RWPE2 (cell line): ENCODE measurements at places on chromosomes 1 and 21.

DNA sequence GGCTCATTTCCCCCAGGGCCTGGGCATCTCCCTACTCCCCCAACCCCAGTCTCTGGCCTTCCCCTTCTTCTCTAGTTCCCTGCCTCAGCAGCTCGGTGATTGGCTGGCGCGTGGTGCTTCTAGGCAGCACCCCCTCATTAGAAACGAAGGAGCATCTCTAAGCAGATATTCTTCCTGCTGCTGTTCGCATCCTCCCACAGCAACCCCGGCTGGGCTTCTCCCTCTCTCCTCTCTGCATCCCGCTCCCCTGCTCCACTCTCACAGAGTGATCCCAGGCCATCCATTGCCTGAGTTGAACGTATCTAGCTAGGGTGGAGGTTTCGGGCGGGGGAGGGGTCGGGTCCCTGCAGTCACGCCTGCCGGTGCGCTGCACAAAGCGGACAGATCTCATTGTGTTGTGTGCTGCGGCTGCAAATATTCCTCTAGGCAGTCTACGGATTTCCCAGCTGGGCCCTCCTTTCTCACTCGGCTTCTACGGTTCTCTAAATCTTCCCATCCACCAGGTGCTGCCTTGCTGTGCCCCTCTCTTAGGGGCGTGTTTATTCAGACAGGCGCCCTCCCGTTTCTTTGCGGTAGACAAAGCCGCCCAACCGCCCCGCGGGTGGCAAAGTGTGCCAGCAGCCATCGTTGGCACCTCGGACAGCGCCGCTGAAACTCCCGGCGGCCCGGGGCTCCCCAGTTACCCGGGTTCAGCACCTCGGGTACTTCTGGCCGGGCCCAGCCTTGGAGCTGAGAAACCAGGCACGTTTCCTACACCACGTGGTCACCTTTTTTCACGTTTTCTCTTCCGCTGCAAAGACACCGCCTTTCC is 2.2 kb downstream of the CACNA1E start:
- DNase-seq: no peak

DNA sequence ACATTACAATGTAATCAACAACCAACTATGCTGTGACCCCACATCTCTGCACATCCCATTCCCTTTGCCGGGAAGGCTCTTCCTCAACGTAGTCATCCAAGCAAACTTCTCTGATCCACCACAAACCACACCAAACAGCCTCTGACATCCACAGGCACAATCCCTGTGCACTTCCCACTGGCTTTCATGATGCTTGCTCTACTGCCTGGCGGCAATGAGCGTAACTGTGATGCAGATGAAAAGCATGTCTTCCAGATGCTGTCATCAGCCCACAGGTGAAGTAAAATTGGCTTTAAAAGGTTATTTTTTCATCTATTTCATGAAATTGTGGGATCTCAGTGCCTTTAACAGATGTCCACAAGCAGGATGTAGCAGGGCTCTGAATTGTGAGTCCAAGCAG is 635.2 kb downstream of the SMYD3 start:
- DNase-seq: no peak

DNA sequence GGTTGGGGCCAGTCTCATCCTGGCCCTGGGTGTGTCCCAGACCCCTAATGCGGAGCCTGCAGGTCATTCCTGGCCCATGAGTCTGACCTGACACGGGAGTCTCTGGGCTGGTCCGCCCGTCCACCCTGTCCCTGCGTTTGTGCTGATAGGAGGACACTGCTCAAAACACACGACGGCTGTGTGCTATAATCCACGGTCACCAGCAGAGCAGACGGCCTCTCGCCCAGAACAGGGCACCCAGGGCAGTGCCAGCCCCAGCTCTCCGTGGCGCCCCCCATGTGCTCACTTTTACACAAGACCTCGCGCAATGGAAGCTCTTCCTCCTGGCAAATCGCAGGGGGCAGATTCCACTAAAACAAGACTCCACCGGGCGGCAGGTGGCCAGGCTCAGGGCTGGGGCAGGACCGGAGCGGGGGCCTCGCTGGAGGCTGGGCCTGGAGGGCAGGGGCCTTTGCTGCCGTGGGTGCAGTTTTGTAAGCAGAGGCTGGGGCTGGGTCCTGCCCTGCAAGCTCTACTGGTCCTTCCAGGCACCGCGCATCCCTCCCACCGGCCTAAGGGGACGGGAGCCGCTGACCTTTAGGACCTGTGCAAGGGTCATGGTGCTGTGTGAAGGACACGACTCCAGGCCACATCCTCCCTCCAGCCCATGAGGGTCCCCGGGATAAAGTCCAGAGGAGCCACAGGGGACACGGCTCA is 10.6 kb upstream of the SLC19A1 start:
- DNase-seq: no peak

- no peak for DNase-seq
These were observed 6.0 kb upstream of the DIP2A start for GRCh38 chr21:46452710-46453109.

DNA sequence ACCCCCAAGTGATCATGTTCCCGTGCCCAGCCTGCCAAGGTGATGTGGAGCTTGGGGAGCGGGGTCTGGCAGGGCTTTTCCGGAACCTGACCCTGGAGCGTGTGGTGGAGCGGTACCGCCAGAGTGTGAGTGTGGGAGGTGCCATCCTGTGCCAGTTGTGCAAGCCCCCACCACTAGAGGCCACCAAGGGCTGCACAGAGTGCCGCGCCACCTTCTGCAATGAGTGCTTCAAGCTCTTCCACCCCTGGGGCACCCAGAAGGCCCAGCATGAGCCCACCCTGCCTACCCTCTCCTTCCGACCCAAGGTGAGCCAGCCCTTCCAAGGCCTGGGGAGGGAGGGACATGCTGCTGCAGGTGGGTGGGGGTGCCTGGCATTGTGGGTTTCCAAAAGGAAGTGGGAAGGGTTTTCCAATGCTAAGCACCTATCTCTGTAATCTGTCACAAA is 2.3 kb downstream of the TRIM46 start:
- no peak for DNase-seq

- DNase-seq: peak; percentile 69
These were observed 10.4 kb upstream of the PPT1 start for GRCh38 chr1:40107290-40107959.

GRCh38 chr1:193663965-193664364 is 477.6 kb upstream of the B3GALT2 start:
- no peak for DNase-seq

DNA sequence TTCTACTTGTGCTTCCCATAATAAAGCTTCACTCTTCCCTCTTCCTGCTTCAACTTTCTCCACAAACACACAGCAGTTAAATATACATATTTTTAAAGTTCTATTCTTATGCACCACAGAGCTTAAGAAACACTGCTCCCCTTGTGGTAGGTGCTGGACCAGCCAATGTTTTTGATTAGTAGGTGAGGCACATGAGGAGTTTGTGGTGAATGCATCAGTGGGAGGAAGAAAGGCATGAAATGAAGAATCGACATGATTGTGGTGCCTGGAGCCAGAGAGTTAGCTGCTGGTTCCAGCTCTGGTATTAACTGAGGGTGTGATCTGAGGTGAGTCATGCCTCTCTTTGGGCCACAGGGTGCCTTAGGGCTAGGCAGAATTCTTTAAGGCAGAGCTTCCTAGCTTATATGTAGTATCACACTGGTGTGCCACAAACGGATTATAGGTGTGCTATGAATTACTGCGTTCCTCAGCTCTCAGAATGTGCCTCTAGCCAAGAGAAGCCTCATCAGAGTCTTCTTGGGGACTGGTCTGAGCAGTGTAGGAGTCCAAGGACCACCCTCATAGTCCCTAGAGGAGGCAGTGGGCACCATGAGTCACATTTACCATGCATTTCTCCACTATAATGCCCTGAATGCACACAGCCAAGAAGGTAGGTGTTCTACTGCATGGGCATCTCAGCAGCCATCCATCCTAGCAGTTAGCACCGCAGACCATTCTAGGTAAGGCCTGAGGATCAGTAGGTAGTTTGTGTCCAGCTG is 97.4 kb upstream of the SGIP1 start:
- DNase-seq: no peak

GRCh38 chr1:107019166-107019565 is 37.3 kb upstream of the PRMT6 start:
- no peak for DNase-seq

GRCh38 chr1:218166268-218166945 is 118.7 kb upstream of the RRP15 start:
- no peak for DNase-seq

DNA sequence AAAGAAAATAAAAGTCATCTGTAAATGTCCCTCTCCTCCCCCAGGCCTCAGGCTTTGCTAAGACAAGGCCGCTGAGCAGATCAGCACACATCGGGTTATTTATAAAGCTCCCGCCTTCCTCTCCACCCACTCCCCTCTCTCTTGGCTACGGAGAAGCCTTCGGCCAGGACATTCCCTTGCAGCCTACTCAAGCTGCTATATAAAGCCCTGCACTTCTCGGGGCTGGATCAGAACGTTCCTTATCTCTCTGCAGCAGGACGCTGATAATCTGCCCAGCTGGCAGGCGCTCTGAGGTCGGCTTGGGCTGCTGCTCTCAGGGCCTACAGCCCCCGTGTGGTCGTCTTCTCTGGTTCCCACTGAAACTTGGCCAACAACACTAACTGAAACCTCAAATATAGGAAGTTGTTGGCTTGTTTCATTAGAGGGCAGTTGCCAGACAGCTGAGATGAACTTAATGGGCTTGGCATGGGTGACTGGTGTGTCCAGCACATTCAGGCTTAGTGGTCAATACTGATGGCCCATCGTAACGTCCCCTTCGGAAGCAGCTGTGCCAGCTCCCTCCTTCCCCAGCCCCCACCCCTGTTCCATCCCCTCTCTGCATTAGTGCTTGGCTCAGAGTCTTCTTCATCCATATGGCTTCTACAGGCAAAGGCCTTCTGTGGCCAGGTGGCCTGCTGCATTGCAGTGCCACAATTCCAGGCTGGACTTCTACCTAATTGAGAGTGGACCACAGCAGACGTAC is 64.6 kb downstream of the IER5 start:
- DNase-seq: no peak

DNA sequence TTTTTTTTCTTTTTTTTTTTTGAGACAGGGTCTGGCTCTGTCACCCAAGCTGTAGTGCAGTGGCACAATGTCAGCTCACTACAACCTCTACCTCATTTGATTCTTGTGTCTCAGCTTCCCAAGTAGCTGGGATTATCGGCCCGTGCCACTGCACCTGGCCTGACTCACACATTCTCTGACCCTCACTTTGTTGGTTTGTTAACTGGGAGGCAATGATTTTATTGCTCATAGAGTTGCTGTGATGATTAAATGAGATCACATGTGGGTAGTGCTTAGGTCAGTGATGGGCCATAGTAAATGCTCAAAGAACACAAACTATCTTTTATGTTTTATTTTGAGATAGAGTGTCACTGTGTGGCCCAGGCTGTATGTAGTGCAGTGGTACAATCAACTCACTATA is 47.3 kb upstream of the SSBP3 start:
- no peak for DNase-seq

DNA sequence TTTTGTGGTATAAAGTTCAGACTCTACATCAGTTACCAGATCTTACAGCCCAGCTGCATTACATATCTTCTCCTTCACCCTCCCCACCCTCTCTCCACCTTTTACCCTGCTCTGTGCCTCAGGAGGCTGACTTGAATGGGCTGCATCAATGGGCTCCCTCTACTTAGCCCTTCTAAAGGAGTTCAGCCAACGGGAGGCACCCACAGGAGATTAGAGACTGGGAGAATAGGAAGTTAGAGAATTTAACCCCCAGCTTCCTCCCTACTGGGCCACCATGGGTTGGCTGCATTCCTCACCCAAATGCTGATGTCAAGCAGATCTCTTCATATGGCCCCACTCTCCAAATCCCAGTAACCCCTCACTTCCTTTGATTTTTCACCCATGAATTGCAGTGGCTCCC is 17.1 kb upstream of the DUSP23 start:
- DNase-seq: no peak

- DNase-seq: no peak
These were observed 62.4 kb upstream of the WNT4 start for GRCh38 chr1:22204989-22205913.

DNA sequence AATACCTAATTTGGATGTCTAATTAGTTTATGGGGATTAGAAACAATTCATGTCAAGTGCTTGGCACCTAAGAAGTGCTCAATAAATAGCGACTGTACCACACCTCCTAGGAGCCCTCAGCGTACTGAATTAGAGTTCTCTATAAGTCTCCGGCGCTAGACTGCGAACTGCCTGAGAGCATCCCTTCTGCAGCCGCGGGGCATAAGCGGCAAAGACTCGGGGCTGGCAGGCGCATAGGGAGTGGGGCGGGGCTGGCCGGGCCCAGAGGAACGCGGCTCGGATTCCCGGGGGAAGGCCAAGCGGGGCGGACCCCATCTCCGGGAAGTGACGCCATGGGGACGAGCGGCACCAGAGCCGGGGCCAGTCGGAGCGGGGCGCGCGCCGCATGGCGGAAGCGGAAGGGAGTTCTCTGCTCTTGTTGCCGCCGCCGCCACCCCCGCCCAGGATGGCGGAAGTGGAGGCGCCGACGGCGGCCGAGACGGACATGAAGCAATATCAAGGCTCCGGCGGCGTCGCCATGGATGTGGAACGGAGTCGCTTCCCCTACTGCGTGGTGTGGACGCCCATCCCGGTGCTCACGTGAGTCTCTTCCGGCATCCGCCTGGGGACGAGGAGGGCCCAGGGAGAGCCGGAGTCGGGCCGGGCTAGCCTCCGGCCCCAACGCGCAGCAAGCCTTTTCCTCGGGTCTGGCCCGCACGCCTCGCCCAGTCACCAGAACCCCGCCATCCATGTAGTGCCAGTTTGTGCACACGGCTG is at the start of gene TMEM222:
Gene TMEM222, plus strand, starts transcription at position 351 of the 756 bp plus-strand sequence. Its CDS starts 35 bp downstream, at position 386.
- DNase-seq: peak; percentile 97

DNA sequence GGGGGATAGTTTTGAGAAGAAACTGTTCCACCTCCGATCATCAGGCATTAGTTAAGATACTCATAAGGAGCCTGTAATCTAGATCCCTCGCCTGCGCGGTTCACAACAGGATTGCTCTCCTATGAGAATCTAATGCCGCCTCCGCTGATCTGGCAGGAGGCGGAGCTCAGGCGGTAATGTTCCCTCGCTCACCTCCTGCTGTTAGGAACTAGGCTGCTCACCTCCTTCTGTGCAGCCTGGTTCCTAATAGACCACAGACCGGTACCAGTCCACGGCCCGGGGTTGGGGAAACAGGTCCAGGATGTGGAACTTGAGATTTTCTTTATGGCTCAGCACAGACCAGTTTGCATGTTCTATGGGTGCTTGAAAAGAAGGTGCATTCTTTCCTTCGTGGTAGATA is 27.2 kb upstream of the FAM3B start:
- DNase-seq: no peak

- DNase-seq: no peak
These were observed 76.1 kb upstream of the HOOK1 start for GRCh38 chr1:59738591-59739015.

- DNase-seq: no peak
These were observed 4.8 kb downstream of the RIPK4 start for GRCh38 chr21:41761934-41762635.

GRCh38 chr1:21331752-21332478 is 41.7 kb upstream of the ECE1 start:
- no peak for DNase-seq

DNA sequence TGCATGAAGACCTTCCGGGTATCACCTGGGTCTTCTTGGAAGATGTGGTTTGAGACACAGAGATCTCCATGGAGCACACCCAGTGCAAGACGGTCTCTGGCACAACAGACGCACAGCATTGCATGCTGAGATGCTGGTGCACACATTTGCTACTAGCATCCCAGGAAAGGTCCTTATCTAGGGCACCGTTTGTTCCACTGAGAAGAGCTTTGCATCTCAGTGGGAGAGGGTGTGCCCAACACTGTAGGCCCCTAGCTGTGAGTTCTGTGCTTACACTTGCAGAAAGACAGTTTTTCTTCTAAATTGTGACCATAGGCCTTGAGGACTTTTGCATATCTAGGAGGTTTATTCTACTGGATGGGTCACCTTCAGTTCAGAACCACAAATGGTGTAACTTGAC is 554.1 kb downstream of the MATN1 start:
- DNase-seq: no peak

- no peak for DNase-seq
These were observed 127.9 kb downstream of the PLPP3 start for GRCh38 chr1:56451491-56451890.
